ENCODE measurements at places on chromosomes 13 and 19. TPM values are rescaled to one million over a fixed set of nuclear protein-coding genes. Genes with fewer than 3 reads are reported as not detected.

The DKKL1 gene
- not detected for total RNA-seq

The BIVM gene
- 9.7 TPM for total RNA-seq

The PPAN gene
- total RNA-seq: 39.1 TPM

The CC2D1A gene
- total RNA-seq: 5.4 TPM

The LILRB2 gene
- total RNA-seq: not detected

The EXOC3L2 gene
- 2.1 TPM for total RNA-seq

The ATP1A3 gene
- not detected for total RNA-seq

The C1QTNF9B gene
- not detected for total RNA-seq

The ZNRF4 gene
- not detected for total RNA-seq

The ZNF726 gene
- total RNA-seq: 1.3 TPM

The FAM216B gene
- not detected for total RNA-seq

The CEACAM4 gene
- total RNA-seq: not detected

The FCHO1 gene
- total RNA-seq: 0.38 TPM

The ZNF549 gene
- 3.5 TPM for total RNA-seq

The TMEM145 gene
- total RNA-seq: 0.19 TPM

The VMAC gene
- total RNA-seq: 3.2 TPM

The RPS5 gene
- 2,757 TPM for total RNA-seq

The RNF225 gene
- total RNA-seq: 0.09 TPM

The PEG3 gene
- total RNA-seq: 1.2 TPM

The MISP gene
- total RNA-seq: under 0.01 TPM

The ZNF681 gene
- total RNA-seq: 0.85 TPM

The PIH1D1 gene
- 131 TPM for total RNA-seq

The SIGLEC5 gene
- total RNA-seq: not detected

The SIGLEC7 gene
- total RNA-seq: under 0.01 TPM

All from endothelial cell of coronary artery (primary cell).